Midbrain (tissue), 1 donor: ENCODE measurements at places on chromosomes 11 and 22.

- DNase-seq: no peak
These were observed 24.1 kb downstream of the PTDSS2 start for GRCh38 chr11:473962-474785.

DNA sequence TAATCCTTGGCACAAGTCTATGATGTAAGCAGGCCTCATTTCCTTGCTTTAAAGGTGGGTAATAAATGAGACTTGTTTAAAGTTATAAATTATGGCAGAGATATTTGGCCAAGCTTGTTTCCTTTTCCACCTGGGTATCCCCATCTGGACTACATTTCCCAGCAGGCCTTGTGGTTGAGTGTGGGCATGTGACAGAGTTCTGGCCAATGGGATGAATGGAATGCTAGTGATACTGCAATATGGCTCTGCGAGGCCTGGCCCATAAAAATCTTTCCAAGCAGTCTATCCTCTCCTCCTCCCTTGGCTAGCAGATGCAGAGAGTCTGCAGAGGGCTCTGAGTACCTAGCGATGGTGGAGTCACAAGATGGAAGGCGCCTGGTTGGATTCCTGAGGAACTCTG is 102.5 kb downstream of the TIMP3 start:
- DNase-seq: peak; percentile 49

- peak; percentile 2 for DNase-seq
These were observed 48.2 kb downstream of the GLYATL2 start for GRCh38 chr11:58796333-58796732.

DNA sequence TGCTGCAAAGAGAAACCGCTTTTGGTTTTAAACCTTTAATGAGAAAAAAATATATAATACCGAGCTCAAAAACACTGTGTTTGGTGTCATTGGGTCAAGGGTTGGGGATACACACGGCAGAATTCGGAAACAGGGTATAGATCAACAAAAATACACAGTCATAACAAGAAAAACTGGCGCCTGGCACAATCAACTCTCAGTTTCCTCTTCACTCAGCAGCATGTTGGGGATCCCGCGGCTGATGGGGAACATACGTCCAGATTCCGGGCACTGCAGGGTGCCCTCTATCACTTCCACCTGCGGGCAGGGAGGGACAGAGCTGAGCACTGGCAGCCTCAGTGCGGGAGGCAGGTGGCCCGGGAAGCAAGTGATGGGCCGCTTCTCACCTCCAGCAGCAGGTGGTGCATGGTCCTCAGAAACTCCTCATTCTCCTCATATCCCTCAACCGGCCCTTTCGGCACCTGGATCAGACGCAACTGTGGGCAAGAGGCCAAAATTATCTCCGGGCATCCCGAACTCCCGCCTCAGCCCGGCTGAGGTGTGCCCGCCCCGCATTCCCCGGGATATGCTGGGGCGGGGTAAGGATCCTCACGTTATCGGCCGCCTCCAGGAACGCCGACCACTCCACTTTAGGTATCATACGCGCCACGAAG is 561 bp downstream of the TRMT112 start:
- DNase-seq: no peak

DNA sequence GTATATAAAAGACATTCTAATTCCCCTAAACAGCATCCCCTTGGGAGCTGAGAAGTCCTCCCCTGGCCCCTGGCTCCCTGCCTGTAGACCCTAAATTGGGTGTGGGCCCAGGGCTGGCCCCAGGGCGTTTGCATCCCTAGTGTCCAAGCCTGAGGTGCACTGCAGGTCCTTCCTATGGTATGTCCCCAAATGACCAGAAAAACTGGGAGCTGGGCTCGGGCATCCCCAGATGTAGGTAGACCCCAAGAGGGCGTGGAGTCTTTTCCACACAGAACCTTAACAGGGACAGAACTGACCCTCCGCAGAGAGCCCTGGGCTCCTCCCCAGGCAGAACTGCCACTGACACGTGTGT is 782 bp upstream of the OSBPL5 start:
- DNase-seq: no peak

DNA sequence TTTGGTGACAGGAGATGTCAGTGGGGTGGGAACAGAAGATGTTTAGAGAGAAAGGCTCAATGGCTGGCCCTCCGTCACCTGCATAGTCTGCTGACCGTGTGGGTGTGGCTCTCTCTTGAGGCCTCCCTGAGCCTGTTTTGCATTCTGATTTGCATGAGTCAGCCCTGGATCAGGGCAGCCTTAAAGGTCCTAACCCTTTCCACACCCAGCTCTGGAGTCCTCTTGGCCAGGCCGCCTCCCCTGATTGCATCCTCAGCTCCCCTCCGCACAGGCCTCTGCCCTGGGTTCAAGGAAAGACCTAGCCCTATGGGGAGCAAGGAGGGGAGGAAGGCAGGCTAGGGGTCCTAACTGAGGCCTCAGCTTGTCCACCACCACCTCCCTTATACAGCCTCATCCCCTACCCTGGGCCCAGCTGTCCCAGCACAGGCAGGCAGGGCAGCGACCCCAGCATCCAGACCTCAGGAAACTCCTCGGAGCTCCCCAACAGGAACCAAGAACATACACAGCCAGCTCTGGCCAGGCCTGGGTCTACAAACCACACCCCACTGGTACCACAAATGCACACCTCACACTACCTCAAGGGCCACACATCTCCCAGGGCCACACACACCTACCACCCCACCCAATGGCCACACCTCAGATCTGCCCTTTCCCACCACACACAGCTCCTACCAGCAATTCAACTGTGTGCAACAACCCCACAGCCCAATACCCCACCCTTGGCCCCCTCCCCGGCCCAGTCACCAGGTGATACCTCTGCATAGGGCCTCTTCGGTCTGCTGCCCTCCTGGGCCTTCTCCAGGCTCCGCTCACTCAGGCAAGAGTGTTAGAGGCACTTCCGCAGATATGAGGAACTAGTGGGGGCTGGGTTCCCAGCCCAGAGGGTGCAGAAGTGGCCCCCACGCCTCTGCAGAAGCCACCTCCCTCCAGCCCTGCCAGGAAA is 13.7 kb downstream of the ARAP1 start:
- no peak for DNase-seq

- no peak for DNase-seq
These were observed 9.2 kb downstream of the LRRC32 start for GRCh38 chr11:76661306-76661751.

DNA sequence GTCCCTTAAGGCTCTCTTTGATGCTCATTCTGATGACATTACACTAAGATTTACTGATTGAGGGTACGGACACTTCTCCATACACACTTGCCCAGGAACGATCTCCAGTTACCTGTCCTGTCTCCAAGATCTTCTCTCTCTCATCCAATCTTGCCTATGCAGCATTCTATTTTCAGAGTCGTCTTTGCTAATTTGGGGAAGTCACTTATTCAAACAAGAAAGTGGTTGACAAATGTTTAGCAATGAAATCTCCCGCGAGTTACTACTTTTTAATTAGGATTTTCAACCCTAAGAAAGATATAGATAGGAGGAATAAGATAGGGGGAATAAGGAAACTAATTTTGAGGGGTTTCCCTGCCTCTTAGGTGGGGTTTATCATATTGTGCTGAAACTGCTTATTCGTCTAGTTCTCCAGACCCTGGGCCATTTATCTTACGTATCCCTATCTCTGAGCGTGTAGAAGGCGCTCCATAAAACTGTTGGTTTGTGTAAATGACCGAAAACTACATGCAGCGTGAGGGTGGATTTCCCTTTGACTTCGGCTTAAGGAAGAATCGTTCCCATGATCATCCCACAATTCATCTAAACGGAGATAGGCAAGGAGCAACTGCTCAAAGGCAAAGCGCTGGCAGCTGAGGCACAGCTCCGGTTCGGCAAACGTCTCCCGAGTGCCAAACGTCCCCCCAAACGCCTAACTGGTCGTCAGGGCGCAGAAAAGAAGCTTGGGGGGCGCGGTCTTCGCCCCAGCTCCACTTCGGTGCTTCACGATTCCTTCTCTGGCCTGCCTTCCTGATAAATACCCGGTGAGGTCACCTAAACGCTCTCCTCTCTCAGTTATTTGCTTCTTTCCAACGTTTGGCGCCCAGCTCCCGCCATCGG is 804 bp downstream of the APIP start:
- peak; percentile 48 for DNase-seq

DNA sequence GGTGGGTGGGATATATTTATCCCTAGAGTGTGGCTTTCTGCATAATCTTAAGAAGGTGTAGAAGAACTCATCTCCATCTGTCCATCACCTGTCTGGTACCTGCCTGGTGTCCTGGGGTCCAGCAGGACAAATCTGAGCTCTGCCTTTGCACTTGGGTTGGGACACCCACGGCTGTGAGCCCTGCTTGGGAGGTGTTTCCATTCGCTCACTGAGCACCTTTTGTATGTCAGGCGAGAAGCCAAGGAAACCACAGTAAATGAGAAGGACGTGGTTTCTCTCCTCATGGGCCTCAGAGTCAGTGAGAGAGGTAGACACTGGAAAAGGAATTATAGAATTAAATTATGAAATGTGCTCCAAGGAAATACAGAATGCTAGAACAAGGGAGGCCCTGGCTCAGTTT is 555.9 kb downstream of the MIAT start:
- no peak for DNase-seq

DNA sequence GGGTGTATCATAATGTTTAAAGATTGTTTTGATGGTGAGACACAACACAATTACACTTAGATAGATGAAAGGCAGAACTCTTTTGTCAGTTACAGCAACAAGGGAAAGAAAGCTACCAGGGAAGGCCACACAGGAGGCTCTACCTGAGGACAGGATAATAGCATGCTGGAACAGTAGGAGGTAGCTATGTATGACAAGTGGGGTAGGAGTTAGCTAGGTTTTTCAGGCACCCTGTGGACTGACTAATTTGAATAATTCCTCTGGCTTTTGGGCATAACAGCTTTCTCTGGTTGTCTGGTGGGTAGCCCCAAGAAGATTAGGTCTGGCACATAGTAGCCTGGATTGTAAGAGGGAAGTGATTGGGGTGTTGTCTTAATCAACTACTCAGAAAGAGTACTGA is 475.4 kb upstream of the CHORDC1 start:
- DNase-seq: no peak

GRCh38 chr11:123630126-123630608 is 24.3 kb downstream of the SCN3B start:
- DNase-seq: no peak
